Lung (tissue), 17 donors: ENCODE measurements at places on chromosomes 7 and 10. TPM values are rescaled to one million over a fixed set of nuclear protein-coding genes. Genes with fewer than 3 reads are reported as not detected.

C10orf105 gene
- total RNA-seq: 0.58 TPM

HGF gene
- 25.5 TPM for total RNA-seq

BAIAP2L1 gene
- total RNA-seq: 24.7 TPM

SMKR1 gene
- 0.51 TPM for total RNA-seq

FFAR4 gene
- 0.06 TPM for total RNA-seq

TDRD1 gene
- total RNA-seq: 0.25 TPM

AZGP1 gene
- total RNA-seq: 4.1 TPM

- no peaks in the 10 kb centered on the region for H3K4me1 ChIP-seq
- no peak for DNase-seq
- no peak overlapping the region for H3K4me3 ChIP-seq
- no peaks in the 10 kb centered on the region for H3K36me3 ChIP-seq
These were observed 31.3 kb downstream of the ZNF783 start for GRCh38 chr7:149293338-149293737.

- DNase-seq: no peak
- H3K36me3 ChIP-seq: no peaks in the 10 kb centered on the region
- no peaks in the 10 kb centered on the region for H3K4me1 ChIP-seq
These were observed 182.2 kb upstream of the INHBA start for GRCh38 chr7:41885078-41885477.

DNA sequence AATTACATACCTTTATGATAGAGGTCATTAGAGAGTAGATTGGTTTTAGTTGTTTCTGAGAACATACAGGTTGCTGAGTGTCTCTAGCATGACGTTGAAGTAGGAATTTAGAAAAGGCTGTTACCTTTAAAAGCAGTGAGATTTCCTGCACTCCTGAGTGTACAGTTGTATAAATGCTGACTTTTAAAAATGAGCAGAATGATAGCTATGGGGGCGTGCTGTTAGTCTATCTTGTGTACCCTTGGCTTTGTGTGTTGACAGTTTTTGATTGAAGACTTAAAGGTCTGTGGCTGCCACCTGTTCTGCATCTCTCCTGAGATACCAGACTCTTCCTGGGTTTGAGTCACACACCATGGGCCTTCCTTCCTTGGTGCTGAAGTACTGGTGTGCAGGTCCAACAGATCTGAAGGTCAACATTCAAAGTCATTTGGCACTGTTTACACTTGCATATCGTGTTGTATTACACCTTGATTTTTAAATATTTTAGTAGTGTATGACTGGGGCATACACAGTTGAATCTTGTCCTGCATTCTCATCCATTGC, 23.8 kb downstream of the DNAJB6 start:
- H3K27me3 ChIP-seq: no peaks in the 10 kb centered on the region
- H3K4me3 ChIP-seq: no peak overlapping the region
- H3K27ac ChIP-seq: no peak overlapping the region
- peaks cover 39% of the 10 kb centered on the region for H3K36me3 ChIP-seq
- H3K4me1 ChIP-seq: peaks cover 6% of the 10 kb centered on the region

DNA sequence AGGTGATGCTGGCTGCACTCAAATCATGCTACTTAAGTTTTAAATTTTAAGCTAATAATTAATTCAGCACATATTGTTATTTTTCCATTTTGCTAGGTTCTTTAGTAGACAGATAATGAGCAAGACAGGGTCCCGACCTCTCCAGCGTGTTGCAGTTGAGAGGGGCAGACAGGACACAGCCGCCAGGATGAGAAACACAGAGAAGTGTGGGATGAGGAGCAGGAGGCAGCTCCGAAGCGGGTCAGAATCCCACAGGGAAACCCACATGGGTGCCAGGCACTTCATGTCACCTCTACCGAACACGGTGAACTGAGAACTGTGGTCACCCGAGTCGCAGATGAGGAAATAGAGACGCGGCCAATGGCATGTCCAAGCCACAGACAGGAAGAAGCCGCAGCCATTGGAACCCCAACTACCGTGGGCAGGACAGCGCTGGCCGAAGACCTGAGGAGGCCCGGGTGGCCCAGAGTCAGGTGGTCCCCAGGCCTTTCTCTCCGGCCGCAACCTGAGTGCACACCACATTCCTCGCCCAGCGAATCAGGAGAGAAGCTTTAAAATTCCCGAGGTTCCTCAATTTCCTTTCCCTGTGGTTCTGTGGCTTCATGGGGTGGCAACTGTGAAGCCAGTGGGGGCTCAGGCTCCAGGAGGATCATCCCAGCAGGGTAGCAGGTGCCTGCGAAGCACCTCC, 213.0 kb downstream of the DNAJB6 start:
- H3K4me1 ChIP-seq: no peaks in the 10 kb centered on the region
- no peak overlapping the region for H3K27ac ChIP-seq
- no peaks in the 10 kb centered on the region for H3K36me3 ChIP-seq
- no peak overlapping the region for H3K4me3 ChIP-seq

- DNase-seq: no peak
- no peaks in the 10 kb centered on the region for H3K4me1 ChIP-seq
- no peak overlapping the region for H3K4me3 ChIP-seq
- H3K27ac ChIP-seq: no peak overlapping the region
- no peaks in the 10 kb centered on the region for H3K36me3 ChIP-seq
These were observed 4.8 kb upstream of the BMPER start for GRCh38 chr7:33900501-33900900.

DNA sequence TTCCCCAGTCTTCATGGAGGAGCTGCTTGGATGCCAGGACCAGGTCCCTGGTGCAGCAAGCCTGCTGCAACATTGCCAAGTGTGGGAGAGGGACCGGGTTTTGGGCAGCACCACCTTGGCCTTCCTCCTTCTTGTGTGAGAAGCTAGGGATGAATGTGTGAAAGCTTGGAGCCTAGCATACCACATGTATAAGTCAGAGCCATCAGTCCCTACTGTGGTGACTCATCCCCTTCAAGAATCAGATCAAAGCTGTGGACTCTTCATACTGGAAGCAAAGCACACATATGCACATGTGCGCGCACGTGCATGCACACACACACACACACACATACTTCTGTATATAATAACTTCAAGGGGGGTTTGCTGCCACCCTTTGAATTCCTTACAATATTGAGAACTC, 527.8 kb downstream of the LRMDA start:
- no peak overlapping the region for H3K27ac ChIP-seq
- no peak for DNase-seq
- H3K36me3 ChIP-seq: no peaks in the 10 kb centered on the region
- no peak overlapping the region for H3K4me3 ChIP-seq
- H3K27me3 ChIP-seq: no peaks in the 10 kb centered on the region

DNA sequence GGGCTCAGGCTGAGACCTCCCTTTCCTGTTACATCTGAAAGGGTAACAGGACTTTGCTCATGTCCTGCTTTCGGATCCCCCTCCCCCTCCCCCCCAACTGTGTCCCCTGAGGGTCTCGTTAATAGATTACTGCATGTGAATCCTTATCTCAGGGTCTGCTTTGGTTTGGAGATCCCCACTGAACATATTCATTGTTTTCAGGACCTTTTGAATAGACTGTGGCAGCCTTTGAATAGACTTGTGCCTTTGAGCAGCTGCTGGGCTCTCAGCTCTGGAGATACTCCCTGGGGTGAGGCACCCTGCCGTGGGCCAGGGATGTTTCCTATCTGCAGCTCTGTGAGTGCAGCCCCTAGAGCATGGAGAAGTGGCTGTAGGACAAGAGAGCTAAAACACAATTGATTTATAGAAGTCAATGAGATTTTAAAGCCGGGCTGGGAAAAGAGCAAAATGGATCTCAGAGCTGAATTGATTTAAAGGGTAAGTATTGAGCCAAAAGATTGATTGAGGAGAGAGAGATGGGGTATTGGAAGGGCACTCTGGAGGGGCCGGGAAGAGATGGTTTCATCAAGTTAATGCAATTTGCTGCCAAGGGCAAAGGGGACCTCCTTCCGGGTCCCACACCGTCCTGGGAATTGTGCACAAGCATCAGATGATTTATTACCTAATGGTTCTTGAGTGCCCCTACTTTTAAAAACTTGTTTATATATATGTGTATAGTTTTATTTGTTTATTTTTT, 9.9 kb downstream of the ARHGAP22 start:
- no peak for DNase-seq
- no peaks in the 10 kb centered on the region for H3K36me3 ChIP-seq
- no peak overlapping the region for H3K27ac ChIP-seq
- no peaks in the 10 kb centered on the region for H3K27me3 ChIP-seq
- H3K4me3 ChIP-seq: no peak overlapping the region

- H3K4me1 ChIP-seq: no peaks in the 10 kb centered on the region
- no peak overlapping the region for H3K27ac ChIP-seq
- H3K36me3 ChIP-seq: no peaks in the 10 kb centered on the region
- DNase-seq: peak; percentile 6
- no peak overlapping the region for H3K4me3 ChIP-seq
- H3K27me3 ChIP-seq: no peaks in the 10 kb centered on the region
These were observed 82.6 kb downstream of the CPEB3 start for GRCh38 chr10:92208157-92208720.

GRCh38 chr10:124308056-124308645, 110.6 kb downstream of the OAT start:
- no peaks in the 10 kb centered on the region for H3K27me3 ChIP-seq
- no peak overlapping the region for H3K4me3 ChIP-seq
- H3K27ac ChIP-seq: no peak overlapping the region
- H3K4me1 ChIP-seq: no peaks in the 10 kb centered on the region
- no peaks in the 10 kb centered on the region for H3K36me3 ChIP-seq

DNA sequence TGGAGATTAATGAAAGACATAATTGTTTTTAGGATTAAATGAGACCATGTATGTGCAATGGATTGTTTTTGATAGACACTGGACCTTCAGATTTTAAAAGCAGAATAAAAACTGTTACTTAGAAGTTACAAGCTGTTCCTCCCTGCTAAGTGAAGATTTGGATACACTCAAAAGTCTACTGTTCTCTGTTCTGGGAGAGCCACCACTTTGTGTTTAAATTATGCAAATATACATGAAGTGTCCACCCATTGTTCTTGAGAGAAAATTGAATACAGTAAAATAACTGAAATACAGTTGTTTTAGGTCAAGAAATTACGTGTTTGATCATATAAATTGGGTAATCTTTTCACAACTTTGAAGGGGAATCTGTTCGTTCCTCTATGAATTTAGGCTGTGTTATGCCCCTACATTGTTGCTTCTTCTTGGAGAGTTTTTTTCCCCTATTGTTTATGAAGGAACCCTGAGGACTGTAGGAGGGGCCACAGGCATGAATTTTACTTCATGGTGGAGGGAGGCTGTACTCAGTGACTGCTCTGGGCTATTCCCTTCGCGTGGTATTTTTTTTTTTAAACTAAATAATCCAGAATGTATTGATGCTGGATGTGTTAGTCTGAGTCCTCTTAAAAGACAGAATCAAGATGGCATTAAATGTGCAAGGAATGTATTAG, 18.6 kb upstream of the VCL start:
- no peaks in the 10 kb centered on the region for H3K4me1 ChIP-seq
- H3K4me3 ChIP-seq: no peak overlapping the region
- no peaks in the 10 kb centered on the region for H3K27me3 ChIP-seq
- no peak overlapping the region for H3K27ac ChIP-seq

DNA sequence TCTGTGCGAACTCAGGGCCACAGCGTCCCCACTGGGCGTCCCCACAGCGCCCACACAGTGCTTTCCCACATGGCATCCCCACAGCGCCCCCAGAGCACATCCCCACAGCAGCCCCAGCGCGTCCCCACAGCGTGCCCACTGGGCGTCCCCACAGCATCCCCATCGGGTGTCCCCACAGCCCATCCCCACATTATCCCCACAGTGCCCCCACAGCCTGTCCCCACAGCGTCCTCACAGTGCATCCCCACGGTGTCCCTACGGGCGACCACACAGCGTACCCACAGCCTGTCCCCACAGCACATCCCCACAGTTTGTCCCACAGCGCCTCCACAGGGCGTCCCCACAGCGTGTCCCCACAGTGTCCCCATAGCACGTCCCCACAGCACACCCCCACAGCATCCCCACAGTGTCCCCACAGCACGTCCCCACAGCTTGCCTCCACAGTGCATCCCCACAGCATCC, 131.6 kb downstream of the ACTR3B start:
- H3K27me3 ChIP-seq: no peaks in the 10 kb centered on the region
- no peaks in the 10 kb centered on the region for H3K36me3 ChIP-seq
- no peaks in the 10 kb centered on the region for H3K4me1 ChIP-seq
- DNase-seq: no peak
- H3K27ac ChIP-seq: no peak overlapping the region
- no peak overlapping the region for H3K4me3 ChIP-seq

- no peak overlapping the region for H3K4me3 ChIP-seq
- no peaks in the 10 kb centered on the region for H3K36me3 ChIP-seq
- DNase-seq: no peak
- H3K27ac ChIP-seq: no peak overlapping the region
- no peaks in the 10 kb centered on the region for H3K4me1 ChIP-seq
These were observed 32.1 kb upstream of the JAKMIP3 start for GRCh38 chr10:132033632-132034031.

GRCh38 chr10:106967452-106967851, 197.1 kb downstream of the SORCS1 start:
- H3K4me1 ChIP-seq: no peaks in the 10 kb centered on the region
- no peak overlapping the region for H3K4me3 ChIP-seq
- no peaks in the 10 kb centered on the region for H3K36me3 ChIP-seq
- no peaks in the 10 kb centered on the region for H3K27me3 ChIP-seq
- H3K27ac ChIP-seq: no peak overlapping the region

DNA sequence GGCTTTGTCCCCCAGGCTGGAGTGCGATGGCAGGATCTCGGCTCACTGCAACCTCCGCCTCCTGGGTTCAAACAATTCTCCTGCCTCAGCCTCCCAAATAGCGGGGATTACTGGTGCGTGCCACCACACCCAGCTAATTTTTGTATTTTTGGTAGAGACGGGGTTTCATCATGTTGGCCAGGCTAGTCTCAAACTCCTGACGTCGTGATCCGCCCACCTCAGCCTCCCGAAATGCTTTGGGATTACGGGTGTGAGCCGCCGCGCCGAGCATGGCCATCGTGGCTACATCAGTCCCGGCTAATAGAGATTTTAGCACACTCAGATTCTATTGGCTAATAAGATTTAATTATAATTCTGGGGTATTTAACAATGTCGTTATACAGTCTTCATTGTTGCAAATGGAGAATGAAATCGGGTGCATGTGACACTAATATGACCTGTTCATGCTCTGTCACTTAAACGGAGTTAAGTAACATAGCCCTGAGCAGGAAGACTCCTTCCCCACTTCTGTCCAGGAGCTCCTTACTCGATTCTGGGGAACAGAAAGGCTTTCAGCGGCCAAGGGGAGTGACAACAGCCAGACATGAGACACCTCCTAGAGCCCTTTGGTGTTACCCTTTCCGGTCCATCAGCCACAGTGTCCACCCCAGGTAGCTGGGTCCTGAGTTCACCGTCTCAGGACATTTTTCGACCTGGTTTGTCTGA, 40.9 kb upstream of the FAM20C start:
- H3K27me3 ChIP-seq: no peaks in the 10 kb centered on the region
- peaks cover 19% of the 10 kb centered on the region for H3K4me1 ChIP-seq
- no peak for DNase-seq
- no peak overlapping the region for H3K4me3 ChIP-seq
- H3K36me3 ChIP-seq: no peaks in the 10 kb centered on the region

GRCh38 chr7:5421714-5422395, 1.8 kb downstream of the TNRC18 start:
- DNase-seq: peak; percentile 70
- peak overlapping the region; percentile 77 for H3K4me3 ChIP-seq
- H3K27me3 ChIP-seq: no peaks in the 10 kb centered on the region
- peaks cover 25% of the 10 kb centered on the region for H3K4me1 ChIP-seq
